ENCODE measurements at places on chromosomes 7 and 10.

DNA sequence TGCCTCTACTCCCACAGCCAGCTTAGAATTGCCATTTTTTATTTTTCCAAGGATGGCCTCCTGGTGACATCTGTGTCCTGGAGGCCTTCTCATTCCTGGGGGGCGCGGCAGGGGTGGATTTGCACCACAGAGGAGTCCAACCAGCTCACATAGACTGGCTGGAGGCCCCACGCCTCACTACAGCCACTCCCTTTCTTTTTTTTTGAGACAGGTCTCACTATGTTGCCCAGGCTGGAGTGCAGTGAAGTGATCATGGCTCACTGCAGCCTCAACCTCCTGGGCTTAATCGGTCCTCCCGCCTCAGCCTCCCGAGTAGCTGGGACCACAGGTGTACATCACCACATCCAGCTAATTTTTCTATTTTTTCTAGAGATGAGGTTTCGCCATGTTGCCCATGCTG, 57.6 kb upstream of the DOCK1 start:
- DNase-seq = no peak

DNA sequence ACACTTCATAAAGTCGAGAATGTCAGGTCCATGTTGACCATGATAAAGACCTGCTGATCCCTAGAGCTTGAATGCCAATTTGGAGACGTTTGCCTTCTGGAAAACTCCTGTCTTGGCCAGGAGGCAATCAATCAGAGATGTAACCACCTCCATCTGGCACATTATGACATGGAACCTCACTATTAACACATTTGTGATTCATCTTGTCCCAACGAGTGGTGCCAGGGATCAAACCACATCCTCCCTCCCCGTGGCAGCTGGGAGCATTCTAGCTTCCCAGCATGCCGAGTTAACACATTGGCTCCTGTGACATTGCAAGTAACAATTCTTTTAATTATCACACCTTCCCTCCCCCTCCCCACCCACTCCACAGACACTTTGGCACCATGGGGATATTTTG, 84.0 kb upstream of the PPP1R17 start:
- no peak for DNase-seq

- no peak for DNase-seq
These were observed 36.7 kb upstream of the NCAPG2 start for GRCh38 chr7:158741294-158741666.

GRCh38 chr10:104035194-104036068, 50.2 kb downstream of the COL17A1 start:
- DNase-seq = no peak

DNA sequence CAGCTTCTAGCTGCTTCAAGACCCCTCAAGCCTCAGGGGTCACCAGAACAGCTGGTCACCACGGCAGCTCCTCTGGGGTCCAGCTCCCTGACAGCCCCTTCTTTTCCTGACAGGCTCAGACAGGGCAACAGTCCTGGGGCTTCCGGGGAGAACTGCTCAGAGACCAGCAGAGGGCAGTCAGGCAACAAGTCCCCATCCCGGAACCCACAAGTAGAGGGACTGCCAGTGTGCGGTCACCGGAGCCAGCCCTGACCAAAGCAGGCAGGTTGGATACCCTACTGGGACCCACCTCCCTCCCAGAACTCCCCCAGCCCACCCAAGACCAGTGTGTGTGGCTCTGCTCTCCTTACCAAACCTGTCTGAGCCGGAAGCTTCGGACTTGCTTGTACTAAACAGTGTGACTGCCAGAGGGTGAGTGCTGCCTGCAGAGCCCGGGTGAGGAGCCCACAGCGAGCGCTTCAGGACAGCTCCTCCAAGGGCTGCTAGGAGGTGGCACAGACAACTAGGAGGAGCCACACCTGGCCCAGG, 40.3 kb downstream of the YKT6 start:
- peak; percentile 23 for DNase-seq

DNA sequence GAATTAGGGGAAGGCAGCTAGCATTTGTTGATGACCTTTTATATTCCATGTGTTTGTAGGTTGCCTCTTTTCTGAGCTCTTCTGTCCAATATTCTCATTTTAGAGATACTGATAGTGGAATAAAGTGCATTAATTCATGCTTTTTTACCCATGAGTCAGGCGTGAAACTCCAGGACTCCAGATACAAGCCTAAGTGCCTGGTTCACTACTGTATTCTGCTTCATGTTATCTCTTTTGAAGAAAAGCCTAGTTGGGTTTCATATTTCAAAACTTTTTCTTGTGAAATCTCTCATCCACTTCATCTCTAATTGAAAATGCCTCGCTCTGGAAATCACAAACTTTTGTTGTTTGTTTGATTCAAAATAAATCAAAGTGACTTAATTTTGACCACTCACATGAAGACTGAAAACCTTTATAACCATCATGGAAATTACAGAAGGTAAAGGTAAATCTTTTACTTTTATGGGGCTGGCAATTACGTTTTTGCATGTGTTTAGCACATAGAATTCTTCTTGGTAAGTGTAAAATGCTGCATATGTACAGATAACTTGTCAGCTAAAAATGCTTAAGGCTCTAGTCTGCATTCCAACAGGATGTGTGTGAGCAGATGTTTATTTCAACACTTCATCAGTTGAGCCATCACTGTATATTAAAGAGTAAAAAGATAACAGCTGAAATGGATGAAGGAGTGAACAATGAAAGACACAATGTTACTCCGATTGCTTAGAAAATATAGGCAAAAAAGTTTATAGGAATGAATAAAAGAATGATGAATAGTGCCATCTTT, 961.8 kb upstream of the CELF2 start:
- no peak for DNase-seq

- DNase-seq = no peak
These were observed 334.3 kb downstream of the LRMDA start for GRCh38 chr10:75765789-75766096.

- no peak for DNase-seq
These were observed 102.7 kb downstream of the ZNF248 start for GRCh38 chr10:37754538-37755323.

GRCh38 chr7:42319631-42320030, 82.6 kb upstream of the GLI3 start:
- no peak for DNase-seq

GRCh38 chr7:99365318-99366141, 9.0 kb upstream of the ARPC1B start:
- DNase-seq = no peak

DNA sequence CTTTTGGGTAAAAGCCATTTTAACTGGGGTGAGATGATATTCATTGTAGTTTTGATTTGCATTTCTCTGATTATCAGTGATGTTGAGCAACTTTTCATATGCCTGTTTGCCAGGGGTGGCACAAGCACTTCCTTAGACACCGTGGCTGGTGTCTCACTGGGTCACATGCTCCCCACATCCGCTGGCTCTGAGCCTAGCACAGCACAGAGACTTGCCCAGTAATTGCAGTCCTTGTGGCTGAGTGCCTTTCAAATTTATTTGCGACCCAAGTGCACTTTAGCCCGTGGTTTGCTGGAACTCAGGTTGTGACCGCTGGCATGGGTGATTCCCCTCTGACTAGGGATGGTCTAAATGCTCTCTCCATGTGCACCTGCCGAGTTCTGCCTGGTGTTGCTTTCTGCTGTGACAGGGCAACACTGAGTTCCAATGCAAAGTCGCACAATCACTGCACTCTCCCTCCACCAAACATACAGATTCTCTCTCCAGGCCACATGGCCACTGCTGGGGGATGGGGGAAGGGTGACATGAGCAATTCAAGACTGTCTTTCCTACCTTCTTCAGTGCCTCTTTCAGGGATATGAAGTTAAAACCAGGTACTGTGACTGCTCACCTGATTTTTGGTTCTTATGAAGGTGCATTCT, 66.5 kb downstream of the ZNF277 start:
- DNase-seq = no peak

GRCh38 chr7:31308652-31309051, 31.9 kb downstream of the NEUROD6 start:
- DNase-seq = no peak

DNA sequence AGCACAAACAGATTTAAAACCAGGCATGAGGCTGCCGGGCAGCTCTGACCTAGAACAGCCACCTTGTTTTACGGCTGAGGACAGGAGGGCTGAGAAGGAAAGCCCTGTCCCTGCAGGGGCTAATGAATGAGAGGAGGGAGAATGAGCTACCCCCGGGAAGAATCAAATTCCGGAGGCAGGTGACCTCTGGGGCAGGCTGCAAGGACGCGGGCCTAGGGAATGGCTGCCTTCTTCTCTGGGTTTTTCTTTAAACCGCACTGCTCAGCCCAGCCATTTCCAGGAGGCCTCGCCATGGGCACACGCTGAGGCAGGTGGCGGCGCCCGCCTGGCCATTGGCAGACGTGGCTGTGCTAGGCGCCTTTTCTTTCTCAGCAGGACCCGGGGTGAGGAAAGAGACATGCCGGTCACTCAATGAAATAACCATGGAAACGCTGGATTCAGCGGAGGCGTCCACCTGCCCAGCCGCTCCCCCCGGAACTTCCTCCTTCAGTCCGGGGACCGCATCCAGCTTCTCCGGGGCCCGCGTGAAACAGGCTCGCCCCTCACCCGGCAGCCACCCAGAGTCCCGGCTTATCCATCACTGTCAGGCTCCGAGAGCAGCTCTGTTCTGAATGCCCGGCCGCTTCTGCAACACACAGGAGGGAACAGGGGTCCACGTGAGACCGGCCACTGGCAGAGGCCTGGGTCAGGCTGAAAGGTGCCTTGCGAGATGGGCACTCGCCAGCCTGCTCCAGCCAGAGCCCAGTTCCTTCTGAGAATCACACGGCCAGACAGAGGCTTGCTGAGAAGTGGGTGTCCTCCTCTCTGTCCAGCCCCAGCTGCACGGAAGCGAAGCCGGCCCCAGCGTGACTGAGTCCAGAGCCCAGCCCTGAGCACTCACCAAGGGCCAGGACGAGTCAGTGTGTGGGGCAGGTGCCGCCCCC, 82.1 kb downstream of the PDGFA start:
- no peak for DNase-seq

- peak; percentile 29 for DNase-seq
These were observed 94.7 kb upstream of the EFCAB10 start for GRCh38 chr7:105675934-105676371.

GRCh38 chr10:79160191-79160590, 91.4 kb downstream of the ZMIZ1 start:
- no peak for DNase-seq

GRCh38 chr10:132328738-132329137, 3.3 kb upstream of the LRRC27 start:
- DNase-seq = no peak

- no peak for DNase-seq
These were observed 137.7 kb downstream of the ETV1 start for GRCh38 chr7:13851736-13852135.

GRCh38 chr7:41103331-41103730, 599.6 kb downstream of the INHBA start:
- no peak for DNase-seq

- no peak for DNase-seq
These were observed 78.5 kb upstream of the APBB1IP start for GRCh38 chr10:26359670-26360069.

DNA sequence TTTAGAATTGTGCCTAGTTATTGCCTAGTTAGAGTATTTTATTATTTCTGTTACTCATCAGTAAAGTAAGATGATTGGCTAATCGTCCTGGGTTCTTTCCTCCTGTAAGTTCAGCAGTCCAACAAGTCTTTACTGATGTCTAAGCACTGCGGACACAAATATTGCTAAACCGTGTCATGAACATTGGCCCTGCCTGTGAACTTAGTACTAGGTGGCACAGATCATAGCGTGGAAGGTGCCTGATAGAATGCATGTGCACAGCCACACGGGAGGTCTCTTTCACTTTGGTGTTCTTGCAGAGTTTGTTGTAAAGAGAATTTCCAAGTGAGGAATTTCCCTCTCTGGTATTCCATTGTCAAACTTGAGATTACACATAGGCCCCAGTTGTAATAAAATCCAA, 38.0 kb downstream of the RBM33 start:
- DNase-seq = no peak

DNA sequence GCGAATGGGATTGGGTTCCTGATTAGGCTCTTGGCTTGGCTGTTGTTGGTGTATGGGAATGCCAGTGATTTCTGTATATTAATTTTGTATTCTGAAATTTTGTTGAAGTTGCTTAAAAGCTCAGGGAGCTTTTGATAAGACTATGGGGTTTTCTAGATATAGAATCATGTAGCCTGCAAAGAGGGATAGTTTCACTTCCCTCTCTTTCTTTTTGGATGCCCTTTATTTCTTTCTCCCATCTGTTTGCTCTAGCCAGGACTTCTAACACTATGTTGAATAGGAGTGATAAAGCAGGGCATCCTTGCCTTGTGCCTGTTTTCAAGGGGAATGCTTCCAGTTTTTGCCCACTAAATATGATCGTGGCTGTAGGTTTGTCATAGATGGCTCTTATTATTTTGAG, 40.4 kb upstream of the MPP7 start:
- DNase-seq = no peak

DNA sequence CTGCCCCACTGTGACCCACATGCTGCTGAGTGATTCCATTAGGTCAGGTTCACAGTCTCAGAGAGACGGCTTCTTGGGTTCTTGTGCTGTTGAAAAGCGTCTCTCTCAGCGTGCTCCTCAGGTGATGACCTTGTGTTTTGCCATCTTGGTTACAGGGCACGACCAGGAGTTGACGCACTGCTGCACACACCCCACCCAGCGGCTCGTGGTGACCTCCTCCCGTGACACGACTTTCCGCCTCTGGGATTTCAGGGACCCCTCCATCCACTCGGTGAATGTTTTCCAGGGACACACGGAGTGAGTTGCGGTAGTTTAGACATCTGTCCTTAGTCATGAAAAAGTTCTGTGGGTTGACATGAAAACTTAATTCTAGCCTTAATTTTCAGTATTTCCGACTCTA, 48.8 kb downstream of the WDR37 start:
- no peak for DNase-seq

DNA sequence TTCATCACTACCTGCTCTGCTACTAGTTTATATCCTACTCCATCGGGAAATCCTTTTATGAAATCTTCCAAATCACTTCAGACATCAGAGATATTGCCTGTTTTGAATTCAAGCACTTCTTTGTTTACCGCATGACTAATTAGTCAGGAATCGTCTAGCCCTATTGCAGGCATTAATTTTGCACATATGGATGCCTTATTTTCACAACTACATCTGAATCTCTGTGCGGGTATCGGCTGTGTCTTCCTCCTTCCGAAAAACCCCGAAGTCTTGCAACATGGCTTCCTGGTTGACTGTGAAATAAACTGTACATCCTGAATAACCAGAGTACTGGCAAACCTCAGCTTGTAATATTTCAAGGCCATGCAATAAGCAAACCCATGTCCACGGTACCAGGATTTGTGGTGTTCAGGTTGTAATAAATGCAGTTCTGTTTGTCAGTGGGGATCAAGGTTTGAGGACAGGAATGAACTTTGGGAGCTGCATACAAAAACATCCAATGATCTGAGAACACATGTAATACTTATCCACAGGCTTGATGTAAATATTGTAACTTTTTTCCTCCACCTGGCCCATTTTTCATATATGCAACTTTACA, 642.1 kb downstream of the PARD3 start:
- no peak for DNase-seq

DNA sequence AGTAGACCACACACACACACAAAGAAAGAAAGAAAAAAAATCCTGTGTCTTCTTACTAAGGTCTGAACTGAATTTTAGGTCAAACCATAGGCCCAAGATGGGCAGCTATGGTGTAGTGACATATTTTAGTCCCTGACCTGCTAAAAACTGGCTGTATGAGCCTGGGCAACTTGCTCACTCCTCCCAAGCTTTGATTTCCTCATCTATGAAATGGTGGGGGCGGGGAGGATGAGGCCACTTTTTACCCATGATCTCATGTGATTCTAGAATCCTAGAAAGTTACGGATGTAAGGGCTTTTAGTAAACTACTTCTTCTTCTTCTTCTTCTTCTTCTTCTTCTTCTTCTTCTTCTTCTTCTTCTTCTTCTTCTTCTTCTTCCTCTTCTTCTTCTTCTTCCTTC, 6.1 kb upstream of the CCL24 start:
- no peak for DNase-seq

- no peak for DNase-seq
These were observed 295.0 kb upstream of the DKK1 start for GRCh38 chr10:52019077-52019555.

Measured in activated CD8-positive, alpha-beta memory T cell treated with anti-CD3 and anti-CD28 coated beads for 1 hour (primary cell).